ENCODE measurements at places on chromosomes 5 and 9.

DNA sequence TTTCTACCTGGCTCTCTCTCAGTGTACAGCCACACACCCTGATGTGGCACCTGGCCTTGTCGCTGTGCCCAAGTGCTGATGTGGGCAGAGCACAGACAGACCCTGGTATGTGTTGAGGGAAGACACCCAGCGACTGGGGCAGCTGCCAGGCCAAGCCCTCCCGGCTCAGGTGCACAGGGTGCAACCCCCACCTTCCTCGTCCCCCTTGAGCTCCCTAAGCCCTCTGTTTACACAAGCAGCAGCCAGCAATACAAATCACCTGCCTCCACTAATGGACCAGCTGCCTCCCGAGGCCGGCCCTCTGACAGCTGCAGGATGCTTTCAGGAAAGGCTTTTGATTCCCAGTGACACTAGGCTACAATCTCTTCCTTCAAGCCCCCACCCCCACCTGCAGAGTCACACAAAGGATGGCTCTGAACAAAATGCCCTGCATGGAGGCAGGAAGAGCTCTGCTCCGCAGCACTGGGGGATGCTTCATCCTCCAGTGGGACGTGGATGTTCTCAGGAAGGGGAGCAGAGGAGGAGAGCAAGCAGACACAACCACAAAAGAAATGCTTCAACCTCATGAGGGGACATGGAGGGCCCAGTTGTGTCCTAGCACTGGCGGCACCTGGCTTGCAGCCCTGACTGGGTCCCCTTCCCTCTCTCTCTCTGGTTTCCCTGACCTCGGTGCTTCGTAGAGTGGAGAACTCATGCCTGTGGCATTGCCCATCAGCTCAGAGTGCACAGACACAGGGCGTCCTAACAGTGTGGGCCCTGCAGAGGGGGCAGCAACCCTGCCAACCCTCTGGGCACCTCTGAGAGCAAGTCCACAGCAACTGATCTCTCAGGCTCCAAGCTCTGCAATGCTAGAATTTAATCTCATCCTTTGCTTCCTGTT is 140.8 kb downstream of the BARX1 start:
- DNase-seq, result no peak

- DNase-seq, result no peak
These were observed 35.4 kb downstream of the ADAMTS2 start for GRCh38 chr5:179309751-179310320.

DNA sequence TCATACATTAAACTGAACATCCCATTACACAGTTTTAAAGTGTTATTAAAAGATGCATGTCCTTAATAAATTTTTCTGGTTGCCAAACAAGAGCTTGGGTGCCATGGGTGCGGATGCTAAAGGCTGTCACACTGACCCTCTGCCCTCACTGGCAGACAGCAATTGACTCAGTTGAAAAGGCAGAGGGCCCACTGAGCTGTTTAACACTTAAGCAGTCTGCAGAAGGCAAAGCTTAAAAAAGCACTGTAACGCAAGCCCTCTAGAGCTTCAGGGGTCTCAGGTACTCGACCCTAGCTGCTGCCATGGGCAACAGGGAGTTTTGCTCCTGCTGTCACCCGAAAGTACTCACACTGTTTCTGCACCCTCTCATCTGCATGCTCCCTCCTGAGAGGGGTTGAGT is 726.4 kb upstream of the TYRP1 start:
- DNase-seq, result no peak

DNA sequence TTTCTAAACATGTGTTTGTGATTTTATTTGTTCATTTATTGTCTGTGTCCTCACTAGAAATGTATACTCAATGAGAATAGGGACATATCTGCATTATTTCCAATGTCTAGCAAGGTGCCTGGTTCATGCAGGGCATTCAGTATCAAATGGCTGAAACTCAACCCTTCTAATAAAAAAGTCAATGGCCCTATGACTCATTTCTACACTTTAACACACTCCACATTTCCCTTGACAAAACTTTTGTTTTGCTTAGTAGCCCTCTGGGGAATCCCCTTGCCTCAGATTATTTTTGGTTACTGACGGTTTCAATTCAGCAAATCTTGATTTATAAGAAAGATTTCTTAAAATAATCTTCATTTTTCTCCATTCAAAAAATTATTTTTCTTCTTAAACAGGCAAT is 206.0 kb upstream of the DMRTA1 start:
- no peak for DNase-seq

Data from T-helper 9 cell (primary cell).